ENCODE measurements at places on chromosomes 13 and 19.

- DNase-seq: no peak
Observed at GRCh38 chr13:111516712-111517640, 196.5 kb downstream of the TEX29 start.

GRCh38 chr13:113887700-113888201 is 23.9 kb upstream of the GAS6 start:
- no peak for DNase-seq

GRCh38 chr13:113390874-113391497 is 27.1 kb upstream of the GRTP1 start:
- no peak for DNase-seq

DNA sequence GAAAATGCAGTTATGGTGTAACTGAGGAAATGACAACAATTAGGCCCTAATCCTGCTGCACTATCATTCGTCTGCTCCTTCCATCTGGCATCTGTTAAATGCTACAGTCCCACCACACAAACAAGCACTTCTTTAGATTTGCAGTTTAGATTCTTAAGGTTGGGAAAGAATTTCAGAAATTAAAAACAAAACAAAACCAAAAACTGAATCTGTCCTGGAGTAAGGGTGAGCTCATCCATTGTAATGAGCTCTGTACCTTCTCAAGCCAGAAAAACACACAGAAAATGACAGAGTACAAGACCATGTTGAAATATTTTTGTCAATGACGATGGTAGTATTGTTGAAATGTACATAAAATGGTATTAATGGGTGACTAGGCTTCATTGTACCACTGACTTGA is 28.3 kb downstream of the SMAD9 start:
- DNase-seq: no peak

DNA sequence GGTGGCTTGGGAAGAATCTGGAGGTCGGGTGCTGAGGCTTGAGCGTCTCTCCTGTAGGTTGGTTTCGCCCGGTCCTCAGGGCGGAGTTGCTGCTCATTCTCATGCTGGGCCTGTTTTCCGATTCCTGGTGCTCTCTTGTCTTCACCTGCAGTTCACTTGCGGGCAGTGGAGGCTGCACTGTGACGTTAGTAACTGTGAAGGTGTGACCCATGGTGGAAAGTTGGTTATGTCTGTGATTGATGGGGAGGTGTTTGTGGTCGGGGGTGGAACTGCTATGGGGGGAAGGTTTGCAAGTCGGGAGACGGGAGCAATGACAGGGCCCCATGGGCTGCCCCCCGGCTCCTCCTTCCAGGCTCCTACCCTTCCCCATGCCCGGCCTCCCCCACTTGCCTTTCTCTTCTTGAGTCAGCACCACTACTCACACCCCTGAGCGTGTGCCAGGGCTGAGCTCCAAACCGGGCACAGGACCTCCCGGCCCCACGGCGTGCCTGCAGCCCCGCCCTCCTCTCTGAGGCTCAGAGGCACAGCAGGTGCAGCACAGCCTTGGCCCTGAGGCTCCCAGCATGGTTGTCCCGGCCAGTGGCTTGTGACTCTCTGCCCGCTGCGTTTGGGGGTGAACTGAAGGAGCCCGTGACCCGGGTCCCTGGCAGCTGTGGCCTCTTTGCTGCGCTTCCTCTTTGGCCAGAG is 79.1 kb downstream of the ATP11A start:
- no peak for DNase-seq

GRCh38 chr19:19185853-19186740 is 5.9 kb downstream of the BORCS8 start:
- peak; percentile 56 for DNase-seq

GRCh38 chr19:6086068-6086788 is 24.1 kb downstream of the RFX2 start:
- DNase-seq: no peak

GRCh38 chr19:29843180-29844051 is 31.6 kb downstream of the CCNE1 start:
- peak; percentile 17 for DNase-seq

GRCh38 chr13:100753376-100753775 is 78.8 kb upstream of the TMTC4 start:
- DNase-seq: no peak

- DNase-seq: no peak
Observed at GRCh38 chr19:843180-843835, 2.5 kb downstream of the PRTN3 start.

- DNase-seq: peak; percentile 45
Observed at GRCh38 chr13:53343361-53343744, 314.7 kb downstream of the OLFM4 start.

GRCh38 chr13:93248627-93249047 is 22.0 kb downstream of the GPC6 start:
- DNase-seq: peak; percentile 40

DNA sequence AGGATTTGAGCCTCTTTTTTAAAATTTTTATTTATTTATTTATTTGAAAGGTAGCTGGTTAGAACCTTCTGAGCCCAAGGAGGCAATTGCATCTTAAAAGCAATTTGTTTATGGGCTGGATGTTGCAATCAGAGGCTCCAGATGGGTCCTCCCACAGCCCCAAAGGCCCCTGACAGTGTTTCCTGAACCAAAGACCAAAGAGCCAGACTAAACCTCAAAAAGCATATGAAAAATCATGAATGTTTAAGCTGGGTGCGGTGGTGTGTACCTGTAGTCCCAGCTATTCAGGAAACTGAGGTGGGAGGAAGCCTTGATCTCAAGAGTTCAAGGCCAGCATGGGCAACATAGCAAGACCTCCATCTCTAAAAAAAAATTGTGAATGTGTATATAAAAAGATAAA is 67.8 kb upstream of the RGCC start:
- DNase-seq: no peak

DNA sequence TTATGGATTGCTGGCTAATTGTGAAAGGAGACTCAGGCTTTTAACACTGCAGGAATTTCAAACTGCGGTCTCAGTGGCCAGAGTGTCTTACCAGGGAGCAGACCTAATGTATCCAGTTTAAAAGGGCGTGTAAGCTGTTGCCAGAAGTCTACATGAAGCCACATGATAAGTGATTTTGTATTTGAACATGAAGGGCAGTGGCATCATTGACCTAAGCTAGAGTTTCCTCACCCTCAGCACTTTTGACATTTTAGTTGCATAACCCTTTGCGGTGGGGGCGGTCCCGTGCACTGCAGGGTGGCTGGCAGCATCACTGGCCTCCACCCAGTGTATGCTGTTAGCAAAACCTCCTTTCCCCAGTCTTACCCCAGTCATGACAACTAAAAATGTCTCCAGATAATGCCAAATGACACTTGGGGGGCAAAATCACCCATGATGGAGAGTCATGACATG is 23.7 kb upstream of the GPR18 start:
- no peak for DNase-seq

- no peak for DNase-seq
Observed at GRCh38 chr13:45658586-45659235, 43.2 kb upstream of the ERICH6B start.

- DNase-seq: no peak
Observed at GRCh38 chr13:79466872-79467271, 14.1 kb upstream of the NDFIP2 start.

DNA sequence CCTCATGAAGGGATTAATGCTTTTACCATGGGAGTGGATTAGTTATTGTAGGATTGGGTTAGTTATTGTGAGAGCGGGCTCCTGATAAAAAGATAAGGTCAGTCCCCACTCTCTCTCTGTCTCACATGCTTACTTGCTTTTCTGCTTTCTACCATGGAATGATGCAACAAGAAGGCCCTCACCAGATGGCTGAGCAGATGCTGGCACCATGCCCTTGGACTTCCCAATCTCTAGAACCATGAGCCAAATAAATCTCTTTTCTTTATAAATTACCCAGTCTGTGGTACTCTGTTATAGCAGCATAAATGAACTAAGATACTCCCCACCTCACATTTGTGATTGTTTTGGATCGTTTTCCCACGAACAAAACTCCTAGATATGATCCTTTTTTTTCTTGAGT is 353.8 kb downstream of the DNAJC15 start:
- no peak for DNase-seq

GRCh38 chr19:17103177-17103576 is 27.6 kb downstream of the MYO9B start:
- no peak for DNase-seq

DNA sequence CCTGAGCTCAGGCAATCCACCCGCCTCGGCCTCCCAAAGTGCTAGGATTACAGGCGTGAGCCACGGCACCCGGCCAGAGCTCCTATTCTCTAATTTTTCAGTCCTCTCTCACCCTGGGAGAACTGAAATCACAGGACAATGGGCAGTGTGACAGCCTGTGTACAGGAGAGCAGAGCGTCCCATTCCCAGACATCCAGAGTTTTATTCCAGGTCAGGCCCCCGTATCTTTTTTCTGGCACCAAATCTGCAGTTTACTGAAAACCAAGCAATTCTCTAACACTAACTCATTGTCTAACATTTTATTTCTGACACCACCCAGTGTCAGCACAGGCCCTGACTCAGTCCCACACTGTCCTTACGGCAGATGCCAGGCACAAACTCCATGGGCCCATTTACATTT is 6.7 kb downstream of the ZNF708 start:
- no peak for DNase-seq

- no peak for DNase-seq
Observed at GRCh38 chr13:33381906-33382305, 96.4 kb upstream of the STARD13 start.

GRCh38 chr13:38141792-38142191 is 207.9 kb upstream of the UFM1 start:
- DNase-seq: no peak

DNA sequence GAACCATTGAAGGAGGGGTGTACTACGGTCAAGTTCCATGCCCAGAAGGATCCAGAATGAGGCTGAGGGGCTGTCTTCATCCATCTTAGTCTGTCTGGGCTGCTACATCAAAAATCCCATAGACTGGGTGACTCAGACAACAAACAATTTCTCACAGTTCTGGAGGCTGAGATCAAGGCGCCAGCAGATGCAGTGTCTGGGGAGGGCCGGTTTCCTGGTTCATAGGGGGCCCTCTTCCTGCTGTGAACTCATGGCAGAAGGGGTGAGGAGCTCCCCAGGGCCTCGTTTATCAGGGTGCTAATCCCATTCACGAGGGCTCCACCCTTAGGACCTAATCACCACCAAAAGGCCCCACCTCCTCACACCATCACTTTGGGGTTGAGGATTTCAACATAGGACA is 14.7 kb upstream of the KCTD15 start:
- no peak for DNase-seq

GRCh38 chr13:59914556-59914955 is 249.2 kb downstream of the DIAPH3 start:
- DNase-seq: no peak

DNA sequence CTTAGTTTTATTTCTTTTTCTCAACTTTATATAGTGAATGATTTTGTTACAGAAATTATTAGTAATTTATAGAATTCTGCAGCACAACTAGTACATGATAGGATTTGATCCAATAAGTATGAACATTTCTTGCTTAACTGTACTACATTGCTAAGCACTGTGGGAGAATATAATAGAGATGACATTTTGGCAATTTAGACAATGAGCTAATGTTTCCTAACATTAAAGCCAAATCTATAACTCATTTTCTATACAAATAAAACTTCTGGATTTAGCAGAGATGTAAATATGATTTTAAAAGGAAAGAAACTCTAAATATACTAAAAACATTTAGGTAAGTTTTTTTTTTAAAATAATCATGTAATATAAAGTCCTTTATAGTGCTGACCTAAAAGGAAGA is 87.3 kb downstream of the FNDC3A start:
- no peak for DNase-seq

DNA sequence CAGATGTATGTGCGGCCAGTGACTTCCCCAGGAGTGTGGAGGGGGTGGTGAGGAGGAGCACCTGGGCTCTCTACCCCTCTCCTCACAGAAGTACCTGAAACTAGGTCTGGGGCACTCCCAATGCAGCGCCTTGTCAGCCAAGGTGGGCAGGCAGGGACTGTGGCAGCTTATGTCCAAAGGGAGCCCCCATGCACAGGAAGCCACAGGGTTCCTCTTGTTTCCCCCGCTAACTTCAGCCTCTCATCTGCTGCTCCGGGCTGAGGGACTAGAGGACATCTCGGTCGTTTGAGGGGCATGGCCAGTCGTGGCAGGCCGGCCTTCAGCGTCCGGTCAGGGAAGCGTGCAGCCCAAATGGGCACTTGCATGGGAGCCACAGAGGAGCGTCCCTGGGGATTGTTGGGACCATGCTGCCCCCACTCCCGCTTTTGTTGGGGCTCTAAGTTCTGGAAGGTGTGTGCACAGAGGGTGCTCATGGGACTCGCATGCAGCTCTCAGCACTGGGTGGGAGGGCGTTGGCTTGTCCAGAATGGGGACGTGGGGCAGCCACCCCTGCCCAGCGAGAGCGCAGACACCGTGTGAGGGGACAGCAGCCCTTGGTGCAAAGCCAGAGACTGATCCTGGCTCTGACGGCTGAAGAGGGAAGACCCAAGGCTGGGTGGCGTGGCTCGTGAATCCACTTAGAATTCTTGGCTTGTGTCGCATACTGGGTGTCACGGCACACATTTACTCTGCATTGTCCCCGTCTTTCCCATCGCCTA is 16.6 kb upstream of the NPAS1 start:
- DNase-seq: no peak

DNA sequence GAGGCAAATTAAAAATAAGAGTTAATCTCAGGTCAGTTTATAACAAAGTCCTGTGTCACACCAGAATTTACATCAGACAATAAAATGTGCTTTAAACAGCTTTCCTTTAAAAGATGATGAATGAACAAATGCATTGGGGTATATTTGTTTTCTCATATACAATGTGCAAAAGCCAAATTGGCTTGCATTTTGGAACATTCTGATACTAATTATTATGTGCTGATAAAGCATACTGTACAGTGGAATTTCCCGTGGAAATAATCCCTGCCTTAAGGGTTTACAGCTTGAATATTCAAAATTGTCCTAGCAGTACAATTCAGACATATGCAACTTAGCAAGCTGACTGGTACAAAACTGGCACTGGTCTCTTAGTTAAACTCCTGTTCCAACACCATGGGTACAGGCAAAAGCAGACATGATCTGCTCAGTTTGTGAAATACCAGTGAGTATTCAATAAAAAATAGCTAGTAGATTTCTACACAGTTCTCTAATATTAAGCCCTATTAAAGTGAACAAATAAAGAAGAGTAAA is 373.4 kb downstream of the SLITRK1 start:
- DNase-seq: no peak

GRCh38 chr19:1067341-1067957 is 482 bp downstream of the ARHGAP45 start:
- DNase-seq: no peak

- DNase-seq: no peak
Observed at GRCh38 chr13:89660752-89661151, 1686.7 kb upstream of the MIR17HG start.

DNA sequence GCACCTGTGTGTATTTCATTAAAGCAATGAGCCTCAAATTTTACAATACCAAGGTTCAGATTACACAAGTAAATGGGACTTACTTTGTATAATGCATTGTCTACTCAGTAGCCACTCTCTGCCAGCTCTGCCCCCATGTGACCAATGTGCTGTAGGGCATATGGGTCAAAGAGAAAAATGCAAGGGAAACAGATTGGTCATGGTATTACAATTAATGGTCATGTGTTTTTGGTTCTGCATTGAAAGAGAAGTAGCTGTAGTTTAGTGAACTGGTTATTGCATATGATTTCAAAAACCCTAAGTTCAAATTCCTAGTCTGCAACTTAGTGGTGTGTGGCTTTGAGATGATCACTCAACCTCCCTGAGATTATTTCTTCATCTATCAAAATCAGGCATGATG is 545.4 kb downstream of the SUCLA2 start:
- DNase-seq: no peak

Data from neuronal stem cell (in vitro differentiated cells).